ENCODE measurements at places on chromosomes 5 and 9.

DNA sequence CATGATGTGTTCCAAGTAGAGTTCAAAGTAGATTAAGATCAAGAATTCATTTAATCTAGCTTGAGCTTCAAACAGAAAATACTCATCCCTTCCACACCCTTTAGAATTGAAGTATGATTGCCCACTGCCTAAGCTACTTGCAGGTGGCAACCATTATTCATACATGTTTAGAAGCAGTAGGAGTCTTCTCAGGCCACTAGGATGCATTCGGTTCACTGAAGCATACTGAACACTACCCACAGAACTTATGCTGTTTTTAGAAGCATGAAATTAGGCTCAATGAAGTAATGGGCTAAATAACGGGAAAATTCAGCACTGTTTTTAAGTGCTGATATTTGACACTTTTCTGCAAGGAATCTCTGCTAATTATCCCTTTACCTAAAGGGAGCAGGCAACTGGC is 263.4 kb downstream of the DEPDC1B start:
- no peak for DNase-seq

GRCh38 chr5:81830596-81830995 is 79.7 kb upstream of the SSBP2 start:
- peak; percentile 62 for DNase-seq

GRCh38 chr9:77161191-77161590 is 16.1 kb upstream of the VPS13A start:
- DNase-seq, result no peak

GRCh38 chr5:140111011-140111858 is 2.7 kb upstream of the PURA start:
- DNase-seq, result no peak

DNA sequence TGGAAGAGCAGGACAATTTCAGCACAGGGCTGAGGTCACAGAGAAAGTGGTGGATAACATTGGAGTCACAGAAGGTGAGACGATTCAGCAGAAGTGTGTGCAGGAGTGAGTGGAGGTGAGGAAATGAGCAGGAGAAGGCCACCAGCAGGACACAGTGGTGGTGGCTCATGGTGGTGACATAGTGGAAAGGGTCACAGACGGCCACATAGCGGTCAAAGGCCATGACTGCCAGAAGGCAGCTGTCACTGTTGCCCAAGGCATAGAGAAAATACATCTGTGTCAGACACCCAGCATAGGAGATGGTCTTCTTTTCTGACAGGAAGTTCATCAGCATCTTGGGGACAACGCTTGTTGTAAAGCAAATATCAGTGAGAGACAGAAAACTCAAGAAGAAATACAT is 15.0 kb downstream of the OR1N2 start:
- no peak for DNase-seq

DNA sequence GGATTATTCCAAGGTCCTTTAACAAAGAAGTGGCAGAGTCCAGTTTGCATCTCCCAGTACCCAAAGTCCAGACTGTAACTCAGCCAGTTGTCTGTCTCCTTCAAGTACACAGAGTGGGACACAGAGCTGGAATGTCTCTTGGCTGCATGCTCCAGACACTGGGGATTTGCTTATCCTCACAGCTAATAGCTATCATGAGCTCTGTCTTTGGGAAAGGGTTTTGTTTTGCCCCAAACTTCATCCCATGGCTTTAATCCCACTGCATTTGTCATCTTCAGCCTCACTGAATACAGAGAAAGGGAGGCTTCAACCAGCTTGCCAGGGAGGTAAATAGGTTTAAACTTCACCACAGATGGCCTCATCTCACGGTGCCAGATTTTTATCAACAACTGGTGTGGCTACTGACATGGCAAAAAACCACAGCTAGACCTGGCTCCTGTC is 412.2 kb upstream of the SLC24A2 start:
- DNase-seq, result no peak

DNA sequence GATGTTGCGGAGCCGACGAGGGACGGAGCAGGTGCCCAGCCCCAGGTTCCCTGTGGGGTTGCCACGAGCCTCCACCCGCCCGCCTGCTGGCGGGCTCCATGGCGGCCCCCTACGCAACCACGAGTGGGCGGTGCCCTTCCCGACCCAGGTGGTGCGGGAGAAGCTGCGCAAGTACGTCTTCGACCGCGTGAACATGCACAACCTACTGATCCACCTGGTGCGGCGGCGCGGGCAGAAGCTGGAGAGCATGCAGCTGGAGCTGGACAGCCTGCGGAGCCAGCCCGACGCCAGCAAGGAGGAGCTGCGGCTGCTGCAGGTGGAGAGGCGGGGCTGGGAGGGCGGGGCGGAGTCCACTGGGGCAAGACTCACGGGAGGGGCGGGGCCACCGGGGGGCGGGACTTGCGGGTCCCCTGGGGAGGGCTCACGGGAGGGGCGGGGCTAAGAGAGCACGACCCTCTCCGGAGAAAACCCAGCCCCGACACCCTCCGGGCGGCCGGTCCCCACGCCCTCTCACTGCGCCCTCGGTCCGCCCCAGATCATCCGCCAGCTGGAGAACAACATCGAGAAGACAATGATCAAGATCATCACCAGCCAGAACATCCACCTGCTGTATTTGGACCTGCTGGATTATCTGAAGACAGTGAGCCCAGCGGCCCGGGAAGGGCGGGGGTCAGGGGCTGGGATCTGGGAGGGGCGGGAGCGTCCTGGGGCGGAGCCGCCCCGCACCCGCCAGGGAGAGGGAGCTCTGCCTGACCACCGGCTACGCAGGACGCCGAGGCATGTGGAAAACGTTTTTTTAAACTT is 3.9 kb downstream of the CCDC183 start:
- DNase-seq, result peak; percentile 83

DNA sequence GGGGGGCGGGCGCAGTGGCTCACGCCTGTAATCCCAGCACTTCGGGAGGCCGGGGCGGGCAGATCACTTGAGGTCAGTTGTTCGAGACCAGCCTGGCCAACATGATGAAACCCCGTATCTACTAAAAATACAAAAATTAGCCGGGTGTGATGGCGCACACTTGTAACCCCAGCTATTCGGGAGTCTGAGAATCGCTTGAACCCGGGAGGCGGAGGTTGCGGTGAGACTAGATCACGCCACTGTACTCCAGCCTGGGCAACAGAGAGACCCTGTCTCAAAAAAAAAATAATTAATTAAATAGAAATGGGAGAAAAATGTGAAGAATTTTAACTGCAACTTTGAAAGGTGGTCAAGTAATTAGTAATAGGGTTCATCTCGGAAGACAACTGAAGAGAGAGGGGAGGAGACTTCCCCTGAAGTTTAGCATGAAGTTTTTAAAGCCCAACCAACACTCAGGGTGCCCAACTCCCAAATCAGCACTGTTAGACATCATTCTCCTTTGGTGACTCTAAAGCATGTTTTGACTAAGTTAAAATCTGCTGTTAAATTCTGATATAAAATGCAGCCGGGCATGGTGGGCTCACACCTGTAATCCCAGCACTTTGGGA is 1.4 kb upstream of the CSNK1A1 start:
- DNase-seq, result peak; percentile 16

DNA sequence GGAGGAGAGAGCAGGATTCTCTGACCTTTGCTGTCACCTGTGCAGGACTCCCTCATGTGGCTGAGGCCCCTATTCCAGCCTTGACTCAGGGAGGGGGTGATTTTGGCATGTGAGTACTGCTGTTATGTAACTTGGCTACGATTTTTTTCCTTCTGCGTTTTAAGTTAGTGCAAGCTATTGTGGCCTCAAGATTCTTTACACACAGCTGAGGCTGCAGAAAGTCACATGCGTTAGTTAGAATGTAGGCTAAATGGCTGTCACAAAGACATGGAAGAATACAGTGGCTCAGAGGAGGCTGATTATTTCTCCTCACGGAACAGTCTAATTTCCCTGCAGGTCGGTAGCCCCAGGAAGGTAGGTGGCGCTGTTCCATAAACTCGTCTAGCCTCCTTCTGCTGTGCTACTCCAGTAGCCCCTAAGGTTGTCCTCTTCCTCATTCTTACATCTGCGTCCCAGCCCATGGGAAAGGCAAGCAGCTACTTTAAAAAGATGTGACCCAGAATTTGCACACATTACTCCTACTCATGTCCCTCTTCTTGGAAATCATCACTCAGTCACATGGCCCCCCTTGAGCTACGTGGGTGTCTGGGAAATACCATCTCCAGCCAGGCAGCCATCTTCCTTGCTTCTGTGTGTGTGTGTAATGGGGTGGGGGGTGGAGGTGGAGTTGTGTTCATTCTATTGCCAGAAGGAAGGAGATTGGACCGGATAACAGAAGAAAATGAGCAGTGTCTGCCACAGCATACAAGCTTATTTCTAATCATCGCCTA is 486.6 kb downstream of the CCDC171 start:
- DNase-seq, result peak; percentile 85

GRCh38 chr5:167912941-167913665 is 378.3 kb upstream of the WWC1 start:
- no peak for DNase-seq

DNA sequence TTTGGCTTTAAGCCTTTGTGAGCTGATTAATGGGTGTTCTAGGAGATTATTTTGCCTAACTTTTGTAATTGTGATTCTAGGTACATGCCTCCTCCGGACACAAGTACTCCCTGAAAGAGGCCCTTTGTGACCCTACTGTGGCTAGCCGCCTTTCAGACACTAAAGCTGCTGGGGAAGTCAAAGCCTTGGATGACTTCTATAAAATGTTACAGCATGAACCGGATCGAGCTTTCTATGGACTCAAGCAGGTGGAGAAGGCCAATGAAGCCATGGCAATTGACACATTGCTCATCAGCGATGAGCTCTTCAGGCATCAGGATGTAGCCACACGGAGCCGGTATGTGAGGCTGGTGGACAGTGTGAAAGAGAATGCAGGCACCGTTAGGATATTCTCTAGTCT is 13.6 kb downstream of the ITGA1 start:
- peak; percentile 45 for DNase-seq

GRCh38 chr5:145245354-145245753 is 589.8 kb downstream of the PRELID2 start:
- no peak for DNase-seq

GRCh38 chr5:108264533-108264932 is 117.4 kb downstream of the FBXL17 start:
- no peak for DNase-seq

DNA sequence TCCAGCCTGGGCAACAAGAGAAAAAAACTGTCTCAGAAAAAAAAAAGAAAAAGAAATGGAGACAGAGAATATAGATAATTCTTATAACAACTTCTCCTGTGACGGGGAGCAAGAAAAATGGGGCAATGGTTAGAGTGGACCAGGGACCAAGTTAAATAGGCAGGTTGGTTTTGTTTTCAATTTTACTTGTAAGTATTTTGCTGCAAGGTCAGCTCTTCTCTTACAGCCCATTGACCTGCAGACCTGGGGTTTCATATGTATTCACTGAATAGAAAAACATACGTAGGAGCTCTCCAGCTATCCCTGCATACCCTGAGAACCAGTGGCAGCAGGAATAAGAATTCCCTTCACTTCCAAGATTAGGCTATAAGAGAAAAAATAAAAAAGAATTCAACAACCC is 29.2 kb upstream of the IL13 start:
- DNase-seq, result no peak

DNA sequence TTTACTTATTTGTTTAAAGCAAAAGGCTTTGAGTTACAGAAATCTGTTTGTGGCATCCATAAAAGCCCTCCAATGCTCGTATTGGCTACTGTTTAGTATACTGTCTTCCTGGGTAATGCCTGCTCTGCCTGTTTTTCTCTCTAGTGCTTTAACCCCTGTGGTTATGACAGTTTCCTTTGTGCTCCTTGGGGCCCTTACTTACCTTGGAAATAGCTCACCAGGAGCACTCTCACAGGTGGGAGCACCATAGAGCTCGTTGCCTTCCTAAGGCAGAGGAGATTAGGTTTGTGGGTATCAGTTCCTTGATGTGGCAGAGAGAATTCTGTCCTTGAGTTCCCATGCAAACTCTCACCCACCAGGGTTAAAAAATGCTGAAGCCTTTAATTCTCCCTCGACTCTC is 242.8 kb downstream of the CDH18 start:
- no peak for DNase-seq

DNA sequence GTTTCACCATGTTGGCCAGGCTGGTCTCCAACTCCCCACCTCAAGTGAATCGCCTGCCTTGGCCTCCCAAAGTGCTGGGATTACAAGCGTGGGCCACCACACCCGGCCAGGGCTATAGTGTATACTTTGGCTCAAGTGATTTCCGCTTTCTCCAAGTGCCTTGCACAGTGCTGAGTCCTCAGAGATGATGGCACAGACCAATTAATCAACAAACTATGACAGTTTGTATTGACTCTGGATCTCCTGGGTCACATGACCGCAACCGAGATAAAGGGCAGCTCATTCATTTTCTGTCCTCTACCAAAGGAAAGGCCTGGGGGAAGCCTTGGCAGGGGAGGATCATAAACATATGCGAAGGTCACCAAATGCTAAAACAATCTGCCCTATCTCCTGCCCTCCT is 11.4 kb upstream of the LARP1 start:
- DNase-seq, result no peak

DNA sequence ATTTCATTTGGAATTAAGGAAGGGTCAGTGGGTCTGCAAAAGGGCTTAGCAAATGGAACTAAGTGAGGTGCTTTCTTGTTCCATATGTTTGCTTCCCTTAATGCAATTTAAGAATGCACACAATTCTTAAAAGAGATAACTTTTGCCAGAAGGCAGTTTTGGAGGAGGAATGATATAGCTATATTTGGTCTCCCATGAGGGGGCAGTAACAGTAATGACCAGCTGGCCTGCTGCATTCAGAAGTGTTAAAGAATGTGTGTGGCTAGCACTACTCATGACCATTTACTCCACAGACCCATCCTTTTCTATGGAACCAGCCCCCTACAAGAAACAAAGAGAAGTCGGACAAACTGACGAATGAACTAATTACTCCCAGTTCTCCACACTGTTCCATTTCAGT is 638.9 kb downstream of the RAB3C start:
- no peak for DNase-seq

- DNase-seq, result no peak
Measured at GRCh38 chr5:25439025-25439424, 794.2 kb upstream of the CDH10 start.

- DNase-seq, result no peak
Measured at GRCh38 chr5:157690690-157691433, 19.5 kb downstream of the C5orf52 start.

GRCh38 chr5:136309376-136309775 is 56.0 kb downstream of the TRPC7 start:
- DNase-seq, result no peak

DNA sequence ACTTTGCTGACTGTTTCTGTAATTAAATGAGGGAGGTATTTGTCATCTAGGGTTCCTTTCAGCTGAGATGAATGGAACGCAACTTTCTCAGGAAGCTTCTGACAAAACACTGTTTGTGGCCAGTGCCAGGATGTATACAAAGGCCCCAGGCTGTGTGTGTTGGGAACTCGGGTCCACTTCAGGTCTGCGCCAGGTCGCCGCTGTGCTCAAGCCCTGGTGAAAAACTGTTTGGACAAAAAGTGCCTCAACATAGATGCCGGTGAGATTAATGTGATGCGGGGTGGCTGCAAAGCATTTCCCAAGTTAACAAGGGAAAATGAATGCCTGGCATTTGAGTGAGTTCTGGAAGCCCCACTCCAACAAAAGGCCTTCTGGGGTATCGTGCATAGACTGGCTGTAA is 156.4 kb downstream of the GABBR2 start:
- DNase-seq, result no peak

DNA sequence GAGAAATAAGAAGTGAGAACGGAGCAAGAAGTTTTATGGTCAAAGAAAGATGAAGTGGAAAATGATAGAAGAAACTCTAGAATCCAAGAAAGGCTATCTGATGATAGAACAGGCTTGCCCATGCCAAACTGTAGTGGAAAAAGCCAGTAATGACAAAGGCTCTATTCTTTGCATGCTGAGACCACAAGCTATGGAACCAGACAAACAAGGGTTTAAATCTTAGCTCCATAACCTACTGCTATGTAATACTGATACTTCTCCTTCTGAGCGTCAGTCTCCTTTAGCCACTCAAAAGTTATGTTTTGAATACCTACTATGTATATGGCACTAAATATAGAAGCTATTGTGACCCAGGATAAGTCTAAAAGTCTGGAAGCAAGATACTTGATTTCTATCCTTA is 51.2 kb upstream of the TRIM32 start:
- no peak for DNase-seq

Data from NB4 (cell line).